Naive thymus-derived CD8-positive, alpha-beta T cell (primary cell): ENCODE measurements at places on chromosomes 7 and 10. TPM values are rescaled to one million over a fixed set of nuclear protein-coding genes. Genes with fewer than 3 reads are reported as not detected.

Gene RAPGEF5
- total RNA-seq = not detected

DNA sequence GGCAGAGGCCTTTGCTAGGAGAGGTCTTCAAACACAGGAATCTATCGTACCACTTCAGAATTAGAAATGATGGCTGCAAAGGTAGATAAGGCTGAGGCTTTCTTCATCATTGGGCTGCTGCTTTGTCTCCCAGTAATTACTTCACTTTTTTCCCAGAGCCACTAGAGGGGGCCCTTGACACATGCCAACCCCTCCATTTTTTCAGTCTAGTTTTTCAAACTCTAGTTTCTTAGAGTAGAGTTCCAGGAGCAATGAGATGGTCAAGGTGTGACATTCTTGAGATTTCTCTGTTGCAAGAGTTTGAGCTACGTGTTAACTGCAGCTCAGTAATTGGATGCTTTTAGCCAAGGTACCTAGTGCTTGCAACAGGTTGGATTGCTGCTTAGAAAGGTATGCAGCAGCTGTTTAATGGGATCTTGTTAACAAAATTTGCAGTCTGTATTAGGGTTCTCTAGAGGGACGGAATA, 33.8 kb upstream of the RBM20 start:
- peak; percentile 48 for DNase-seq

Gene CNPY1
- total RNA-seq = not detected

GRCh38 chr7:118153551-118154177, 30.3 kb upstream of the LSM8 start:
- DNase-seq = no peak

DNA sequence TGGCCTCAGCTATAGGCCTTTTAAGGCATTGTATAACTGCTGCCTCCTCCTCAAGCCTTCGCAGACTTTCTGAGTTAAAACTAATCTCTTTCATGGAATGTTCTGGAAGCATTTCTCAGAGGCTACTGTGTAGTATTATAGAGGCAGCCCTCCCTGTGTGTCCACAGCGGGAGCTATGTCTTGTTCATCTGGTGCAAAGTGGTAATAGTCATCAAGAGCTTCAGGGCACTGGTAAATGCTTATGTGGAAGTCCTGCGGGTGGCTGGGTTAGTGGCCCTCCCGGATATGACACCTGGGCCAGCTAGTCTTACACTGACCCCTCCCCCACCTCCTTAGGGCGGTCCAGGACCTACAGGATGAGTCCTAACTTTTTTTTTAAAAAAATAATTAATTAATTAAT, 2.2 kb upstream of the ABHD11 start:
- no peak for DNase-seq

DNA sequence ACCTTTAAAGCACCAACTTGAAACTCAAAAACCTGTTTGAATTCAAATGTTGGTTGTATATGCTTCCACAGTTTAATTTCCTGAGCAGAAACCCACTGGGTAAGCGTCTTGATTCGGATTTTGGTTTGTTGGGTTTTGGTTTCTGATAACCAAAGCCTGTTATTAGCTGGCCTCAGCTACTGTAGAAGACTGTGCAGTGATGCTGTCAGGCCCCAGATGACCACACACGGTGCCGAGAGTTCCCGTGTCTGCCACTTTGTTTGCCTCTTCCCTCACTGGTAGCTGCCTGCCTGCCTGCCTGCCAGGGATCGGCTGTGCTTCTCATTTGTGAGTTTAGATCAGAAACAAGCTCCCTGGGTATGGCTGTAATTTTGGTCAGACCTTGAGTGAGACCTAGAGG, 5.6 kb downstream of the MDH2 start:
- no peak for DNase-seq

- no peak for DNase-seq
Measured at GRCh38 chr10:22345301-22346095, at the start of gene SPAG6. TSS of gene SPAG6 (plus strand) at chr10:22345496. CDS start at chr10:22345612, 116 bp downstream.

- peak; percentile 36 for DNase-seq
Measured at GRCh38 chr7:30726296-30727006, 25.5 kb upstream of the INMT start.

- DNase-seq = peak; percentile 12
Measured at GRCh38 chr10:131817866-131818509, 82.8 kb upstream of the PPP2R2D start.

GRCh38 chr7:100590077-100590737, 4.1 kb downstream of the FBXO24 start:
- DNase-seq = no peak

DNA sequence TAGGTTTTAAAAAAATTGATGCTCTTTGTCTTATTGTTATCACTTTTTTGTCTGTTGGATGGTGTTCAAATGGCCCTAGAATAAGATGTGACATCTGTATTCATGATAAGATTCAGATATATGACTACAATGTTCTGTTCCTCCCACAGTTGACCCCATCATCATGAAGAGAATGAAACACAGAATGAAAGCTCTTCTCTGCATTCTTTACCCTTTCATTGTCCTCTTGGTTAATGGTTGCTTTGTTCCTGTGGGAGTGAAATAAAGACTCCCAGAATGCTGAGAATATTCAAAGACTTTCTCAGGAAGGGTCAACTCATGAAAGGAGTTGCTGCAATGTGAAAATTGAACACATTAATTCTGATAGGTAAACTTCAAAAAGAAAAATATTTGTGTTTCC, 1015.8 kb downstream of the SORCS3 start:
- no peak for DNase-seq

- no peak for DNase-seq
Measured at GRCh38 chr10:57624856-57625592, 642.7 kb downstream of the IPMK start.

Gene CYTH3
- 8.1 TPM for total RNA-seq

Gene LRRC18
- total RNA-seq = not detected

Gene INMT
- 0.52 TPM for total RNA-seq

DNA sequence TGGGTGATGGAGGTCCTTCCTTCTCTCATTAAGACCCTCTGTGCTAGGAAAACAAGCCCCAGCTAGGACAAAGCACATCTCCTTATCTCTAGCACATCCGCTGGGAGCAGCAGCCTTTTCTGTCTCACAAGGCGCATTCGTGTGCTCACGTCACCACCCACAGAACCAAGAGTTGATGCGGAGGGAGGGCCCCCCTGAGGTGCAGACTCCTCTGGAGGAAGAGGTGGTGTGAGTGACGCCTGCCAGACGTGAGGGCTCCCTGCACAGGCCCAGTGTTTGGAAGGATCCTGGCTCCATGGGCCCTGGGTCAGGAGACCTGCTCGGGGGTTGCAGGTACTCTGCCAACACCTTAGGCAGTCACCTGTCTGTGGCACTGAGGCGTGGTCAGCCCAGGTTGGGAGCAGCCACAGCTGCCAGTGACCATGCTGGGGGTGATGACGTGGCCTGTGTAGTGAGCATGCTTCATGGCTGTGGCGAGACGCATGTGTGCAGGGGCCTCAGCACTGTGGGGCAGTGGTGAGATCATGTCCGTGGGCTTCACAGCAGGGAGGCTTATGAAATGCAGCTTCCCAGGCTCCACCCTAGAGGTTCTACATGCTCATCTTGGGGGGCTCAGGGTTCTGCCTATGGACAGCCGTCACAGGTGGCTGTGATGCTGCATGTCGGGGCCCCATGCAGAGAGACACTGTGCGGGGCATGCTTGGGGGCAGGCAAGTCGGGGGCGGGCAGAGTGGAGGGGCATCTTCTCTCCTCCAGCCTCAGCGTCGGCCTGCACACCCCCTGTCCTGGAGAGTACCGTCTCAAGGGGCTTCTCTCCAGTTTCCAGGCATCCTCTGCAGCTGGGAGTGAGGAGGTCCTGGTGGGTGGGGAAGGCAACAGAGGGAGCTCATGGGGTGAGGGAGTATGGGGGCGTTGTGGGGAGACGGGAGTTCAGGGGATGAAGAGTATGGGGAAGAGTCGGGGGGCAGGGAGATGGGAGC, 56.2 kb upstream of the DPYSL4 start:
- DNase-seq = no peak

Gene KLF14
- total RNA-seq = not detected

DNA sequence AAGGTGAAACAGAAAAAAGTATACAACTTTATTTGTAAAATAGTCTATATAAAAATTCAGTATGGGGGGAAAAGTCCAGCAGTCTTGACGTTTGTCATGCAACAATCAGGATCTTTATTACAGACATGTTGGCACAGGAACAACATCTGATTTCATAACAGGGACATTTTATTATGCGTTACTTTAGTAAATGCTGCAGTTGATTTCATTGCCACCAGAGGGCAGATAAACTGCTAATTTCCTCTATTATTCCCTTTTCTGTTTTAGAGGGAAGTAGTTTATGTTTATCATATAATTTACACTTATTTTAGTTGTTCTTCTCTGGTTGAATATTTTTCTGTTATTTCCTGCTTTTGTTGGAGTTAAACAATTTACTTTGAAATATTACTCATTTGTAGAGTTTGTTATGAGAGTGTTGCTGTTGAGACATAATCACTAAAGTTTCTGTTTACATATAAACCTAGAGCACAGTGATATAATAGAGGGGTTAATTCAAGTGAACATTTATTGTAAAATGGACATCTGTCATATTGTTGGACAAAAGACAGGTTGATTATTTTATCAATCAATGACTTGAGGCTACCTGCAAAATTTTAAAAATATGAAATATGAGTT, 3.3 kb downstream of the PLXDC2 start:
- no peak for DNase-seq
